ENCODE measurements at places on chromosomes 12 and 14. TPM values are rescaled to one million over a fixed set of nuclear protein-coding genes. Genes with fewer than 3 reads are reported as not detected.

DNA sequence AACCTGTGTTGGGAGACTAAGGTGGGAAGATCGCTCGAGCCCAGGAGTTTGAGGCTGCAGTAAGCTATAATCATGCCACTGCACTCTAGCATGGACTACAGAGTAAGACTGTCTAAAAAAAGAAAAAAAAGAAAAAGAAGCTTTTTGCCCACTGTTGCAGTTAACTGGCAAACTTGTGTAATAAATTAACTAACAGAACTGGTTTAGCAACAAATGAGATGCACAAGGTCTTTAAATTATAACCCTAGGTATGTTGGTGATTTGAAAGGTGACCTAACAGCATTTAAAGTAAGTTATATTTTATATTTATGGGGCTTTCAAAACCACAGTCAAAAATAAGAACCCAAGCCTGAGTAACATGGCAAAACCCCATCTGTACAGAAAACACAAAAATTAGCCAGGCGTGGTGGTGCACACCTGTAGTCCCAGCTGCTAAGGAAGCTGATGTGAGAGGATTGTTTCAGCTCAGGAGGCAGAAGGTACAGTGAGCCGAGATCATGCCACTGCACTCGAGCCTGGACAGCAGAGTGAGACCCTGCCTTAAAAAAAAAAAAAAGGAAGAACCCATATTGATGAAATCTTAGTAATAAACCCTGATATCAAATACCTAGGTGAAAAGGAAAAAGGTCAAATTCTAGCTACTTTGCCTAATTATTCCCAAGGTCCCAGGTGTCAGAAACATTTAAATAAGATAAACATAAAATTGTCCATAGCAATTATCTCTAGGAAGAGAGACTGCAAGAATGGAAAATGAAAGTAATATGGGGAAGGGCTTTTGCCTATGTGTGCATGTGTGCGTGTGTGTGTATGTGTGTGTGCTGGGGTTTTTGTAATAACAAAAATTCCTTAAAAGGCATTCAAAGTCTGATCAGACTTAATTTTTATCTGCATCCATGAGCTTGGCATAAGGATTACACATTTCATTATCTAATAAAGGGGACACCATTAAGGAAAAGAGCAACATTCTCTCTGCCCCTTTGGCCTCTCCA lies 15.4 kb downstream of the SYNE2 start:
- DNase-seq = no peak

The TCL1A gene
- not detected for polyA plus RNA-seq

The ASPG gene
- polyA plus RNA-seq = 0.12 TPM

The ETFBKMT gene
- polyA plus RNA-seq = 0.94 TPM

DNA sequence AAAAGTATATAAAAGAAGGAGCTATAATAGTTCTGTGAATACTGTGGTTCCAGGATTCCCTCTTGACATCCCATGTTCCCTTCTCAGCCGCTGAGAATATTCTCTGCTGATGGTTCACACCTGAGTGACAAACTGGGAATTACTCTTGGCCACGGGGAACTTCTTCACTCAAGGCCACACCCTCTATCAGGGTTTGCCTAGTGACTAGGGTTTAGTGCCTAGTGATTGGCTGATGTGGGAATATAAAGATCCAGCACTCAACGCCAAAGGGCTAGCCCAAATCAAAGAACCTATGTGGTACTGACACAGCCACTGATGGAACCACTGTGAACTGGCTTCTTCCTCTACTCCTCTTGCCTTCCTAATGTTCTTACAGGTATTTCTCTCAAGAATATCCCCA lies 248.4 kb downstream of the ASCL1 start:
- DNase-seq = no peak

GRCh38 chr12:76337583-76337982 lies 10.6 kb downstream of the BBS10 start:
- peak; percentile 13 for DNase-seq

The PSMB11 gene
- not detected for polyA plus RNA-seq

DNA sequence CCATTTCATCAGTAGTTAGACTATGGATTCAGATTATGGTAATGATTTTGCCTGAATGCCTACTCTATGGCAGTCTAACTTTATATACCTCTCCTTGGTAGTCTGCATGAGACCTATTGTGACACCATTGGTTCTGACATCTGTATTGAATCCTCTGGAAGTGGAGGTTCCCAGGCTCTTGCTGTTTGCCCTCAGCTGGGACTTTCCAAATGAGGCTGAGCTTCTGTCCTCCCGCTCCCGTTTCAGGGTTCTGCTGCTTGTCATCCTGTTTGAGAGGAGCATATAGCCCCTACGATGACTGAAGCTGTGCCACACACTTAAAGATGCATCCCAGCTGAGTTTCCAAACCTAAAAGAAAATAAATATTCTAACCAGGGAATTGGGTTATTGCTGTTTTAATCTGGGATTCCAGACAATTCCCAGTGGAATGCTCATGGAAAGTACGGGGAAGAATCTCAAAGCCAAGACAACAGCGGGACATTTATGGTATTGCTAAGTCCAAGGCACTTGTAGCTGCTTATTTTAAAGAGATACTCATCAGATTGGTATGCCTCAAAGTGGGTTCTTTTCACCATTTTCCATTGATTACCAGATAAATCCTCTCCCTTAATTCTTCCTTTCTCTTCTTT lies 105.9 kb downstream of the ETV6 start:
- DNase-seq = no peak

DNA sequence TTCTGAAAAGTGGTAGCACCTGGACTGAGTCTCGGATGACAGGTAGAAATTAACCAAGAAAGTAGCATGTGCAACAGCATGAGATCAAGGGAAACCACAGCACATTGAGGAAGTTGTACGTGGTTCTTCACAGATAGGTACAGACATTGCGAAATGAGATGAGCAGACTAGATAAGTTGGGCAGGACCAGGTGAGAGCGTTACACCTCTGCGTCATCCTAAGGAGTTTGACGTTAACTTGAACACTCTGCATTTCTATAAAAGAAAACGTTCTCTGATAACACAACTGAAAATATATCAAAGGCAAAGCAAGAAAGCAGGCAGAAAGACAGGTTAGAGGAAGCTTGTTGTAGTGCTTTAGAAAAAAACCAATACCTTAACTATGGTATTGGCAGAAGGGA lies 98.5 kb upstream of the RASSF8 start:
- DNase-seq = no peak

DNA sequence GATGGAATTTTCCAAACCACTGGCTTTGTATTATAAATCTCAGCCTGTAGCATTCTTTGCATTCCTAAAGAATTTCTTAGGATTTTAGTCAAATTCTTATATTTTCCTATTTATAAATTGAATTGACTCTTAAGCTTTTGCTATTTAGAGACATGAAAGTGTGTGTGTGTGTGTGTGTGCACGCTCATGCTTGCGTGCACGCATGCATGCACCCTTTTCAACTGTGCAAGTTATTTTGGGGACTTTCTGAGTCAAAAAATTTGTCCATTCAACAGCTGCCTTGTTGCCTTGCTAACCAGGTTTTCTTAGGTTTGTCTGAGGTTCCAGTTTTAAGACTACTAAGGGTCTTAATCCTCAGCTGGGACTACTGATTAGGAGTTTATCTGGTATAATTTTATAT lies 42.6 kb downstream of the GPATCH2L start:
- DNase-seq = no peak

DNA sequence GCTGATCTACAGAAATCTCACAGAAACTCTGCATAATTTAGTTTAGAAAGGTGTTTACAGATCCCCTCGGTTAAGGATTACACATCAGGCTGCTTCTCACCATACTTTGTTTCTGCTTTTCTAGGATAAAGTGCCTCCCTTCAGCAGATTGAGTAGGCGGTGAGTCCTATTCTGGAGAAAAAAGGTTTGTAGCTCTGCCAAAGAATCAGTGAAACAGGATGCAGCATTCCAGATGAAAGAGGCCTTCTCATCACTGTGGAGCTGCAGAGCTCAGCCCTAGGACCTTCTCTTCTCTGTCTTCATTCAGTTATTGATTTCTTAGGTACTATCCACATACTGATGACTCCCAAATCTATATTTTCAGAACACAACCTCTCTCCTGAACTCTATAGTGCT lies 155.5 kb upstream of the KRR1 start:
- DNase-seq = peak; percentile 35

The C1S gene
- 329 TPM for polyA plus RNA-seq
